ENCODE measurements at places on chromosomes 13 and 19.

DNA sequence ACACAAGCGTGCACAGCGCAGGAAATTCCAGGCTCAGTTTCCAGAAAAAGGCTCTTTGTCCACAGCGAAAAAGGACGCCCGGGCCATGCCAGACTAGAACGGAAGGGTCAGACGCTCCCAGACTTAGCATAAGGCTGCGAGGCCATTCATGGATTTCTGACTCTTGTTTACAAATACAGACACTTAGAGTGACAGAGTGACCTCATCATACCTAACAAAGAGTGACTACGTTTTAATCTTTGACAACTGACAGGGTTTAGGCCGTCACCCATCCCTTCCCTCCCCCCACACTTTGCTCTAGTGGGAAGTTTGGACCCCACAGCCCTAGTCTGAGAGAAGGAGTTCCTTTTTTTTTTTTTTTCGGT, 418 bp upstream of the ZNF709 start:
- DNase-seq = peak; percentile 11

GRCh38 chr13:98539666-98540065, 37.2 kb downstream of the STK24 start:
- DNase-seq = no peak

DNA sequence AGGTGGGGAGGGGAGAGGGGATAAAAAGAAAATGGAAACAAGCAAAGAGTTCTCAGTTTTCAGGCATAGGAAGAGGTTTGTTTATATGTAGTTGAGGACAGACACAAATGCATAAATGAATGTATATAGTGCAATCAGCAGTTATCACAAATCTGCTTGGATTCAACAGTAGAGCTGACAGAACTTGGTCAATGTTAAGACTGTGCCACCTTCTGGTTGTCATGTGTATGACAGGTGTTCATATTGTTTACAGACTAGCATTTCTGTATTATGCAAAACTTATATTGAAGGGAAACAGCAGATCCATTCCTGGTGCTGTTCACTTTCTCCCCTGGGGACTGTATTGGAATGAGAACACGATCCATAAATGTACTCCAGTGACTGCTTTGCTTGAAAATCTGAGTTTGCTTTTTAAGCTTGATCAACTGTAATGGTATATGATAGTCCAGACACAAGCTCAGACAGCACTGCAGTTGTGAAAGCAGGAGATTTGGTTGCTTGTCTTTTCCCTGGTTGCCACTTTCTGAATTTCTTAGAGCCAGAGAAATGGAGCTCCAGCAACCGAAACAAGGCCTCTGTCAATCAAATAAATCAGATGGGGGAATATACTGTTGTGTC, 319.5 kb upstream of the OBI1 start:
- DNase-seq = peak; percentile 70

- DNase-seq = no peak
Observed at GRCh38 chr13:76164290-76164689, 528.2 kb downstream of the LMO7 start.

DNA sequence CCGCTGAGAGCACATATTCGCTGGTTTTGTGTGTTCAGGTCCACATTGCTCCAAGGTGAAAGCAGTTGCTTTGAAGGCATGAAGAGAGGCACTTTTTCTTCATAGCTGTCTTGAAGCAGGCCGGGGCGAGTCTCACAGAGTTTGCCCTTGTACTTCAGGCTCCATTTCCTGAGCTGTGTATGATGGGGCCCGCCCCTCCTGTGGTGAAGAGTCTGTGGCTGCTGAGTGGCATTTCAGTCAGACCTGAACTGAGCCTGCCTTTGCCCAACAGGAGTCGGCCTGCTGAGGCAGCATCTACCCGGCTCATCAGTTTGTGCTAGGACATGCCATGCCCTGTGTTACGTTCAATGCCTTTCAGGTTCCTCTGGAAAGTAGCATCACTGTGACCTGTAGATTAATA, 44.4 kb upstream of the C1QTNF9 start:
- DNase-seq = no peak

- DNase-seq = peak; percentile 50
Observed at GRCh38 chr19:44808463-44809371, at the start of gene BCAM. Gene BCAM (plus strand): TSS chr19:44809103. CDS start chr19:44809125, 22 bp downstream.

GRCh38 chr19:17114414-17114831, 38.8 kb downstream of the MYO9B start:
- no peak for DNase-seq

Measured in iris pigment epithelial cell (primary cell).